ENCODE measurements at places on chromosomes 5 and 9.

DNA sequence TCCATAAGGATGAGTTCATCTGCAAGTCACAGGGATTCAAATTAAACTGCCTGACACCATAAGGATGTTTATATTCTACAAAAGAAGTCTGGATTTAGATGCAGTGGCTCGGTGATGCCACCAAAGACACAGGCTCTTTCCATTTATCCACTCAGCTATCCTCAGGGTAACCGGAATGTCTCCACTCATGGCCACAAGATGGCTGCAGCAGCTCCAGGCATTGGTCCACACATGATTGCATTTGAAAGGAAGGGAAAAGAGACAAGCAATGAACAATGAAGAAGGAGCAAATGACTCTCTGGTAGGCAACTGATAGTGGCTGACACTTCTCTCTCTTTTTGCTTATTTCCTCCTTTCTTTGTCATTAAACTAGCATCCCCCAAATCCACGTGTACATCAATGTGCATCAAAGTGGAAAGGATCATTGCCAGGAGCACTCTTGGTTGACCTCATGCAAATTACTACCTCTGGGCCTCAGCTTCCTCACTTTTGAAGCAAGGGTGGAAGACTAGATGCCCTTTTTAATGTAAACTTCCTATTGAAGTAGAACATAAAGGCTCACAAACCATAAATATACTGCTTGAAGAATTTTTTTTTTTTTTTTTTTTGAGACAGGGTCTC lies 7.2 kb upstream of the SNX30 start:
- DNase-seq = peak; percentile 26

GRCh38 chr9:124795881-124796431 lies 19.0 kb downstream of the OLFML2A start:
- DNase-seq = peak; percentile 65

- DNase-seq = no peak
These were observed 899.9 kb downstream of the TAF11L14 start for GRCh38 chr5:18534119-18534518.

GRCh38 chr9:70868661-70869652 lies 252.5 kb downstream of the TRPM3 start:
- peak; percentile 34 for DNase-seq

DNA sequence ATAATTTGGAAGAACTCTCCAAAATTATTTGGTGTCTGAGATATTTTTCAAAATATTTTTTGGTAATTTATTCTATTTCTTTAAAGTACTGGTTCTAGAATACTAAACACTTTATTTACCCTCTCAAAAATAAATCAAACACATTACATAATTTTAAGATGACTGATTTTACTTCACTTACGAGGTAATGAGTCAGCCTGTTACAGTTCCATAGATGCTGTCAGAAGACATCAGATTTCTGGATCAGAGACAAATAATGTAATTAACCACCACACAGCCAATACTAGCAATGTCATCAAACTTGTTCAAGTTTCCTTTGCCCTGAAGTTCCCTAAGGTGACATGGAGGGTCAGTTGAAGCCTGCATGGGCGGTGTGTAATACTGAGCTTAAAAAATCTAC lies 106.1 kb upstream of the CDH9 start:
- peak; percentile 25 for DNase-seq

- DNase-seq = no peak
These were observed 455.2 kb downstream of the DTWD2 start for GRCh38 chr5:118533156-118533555.

DNA sequence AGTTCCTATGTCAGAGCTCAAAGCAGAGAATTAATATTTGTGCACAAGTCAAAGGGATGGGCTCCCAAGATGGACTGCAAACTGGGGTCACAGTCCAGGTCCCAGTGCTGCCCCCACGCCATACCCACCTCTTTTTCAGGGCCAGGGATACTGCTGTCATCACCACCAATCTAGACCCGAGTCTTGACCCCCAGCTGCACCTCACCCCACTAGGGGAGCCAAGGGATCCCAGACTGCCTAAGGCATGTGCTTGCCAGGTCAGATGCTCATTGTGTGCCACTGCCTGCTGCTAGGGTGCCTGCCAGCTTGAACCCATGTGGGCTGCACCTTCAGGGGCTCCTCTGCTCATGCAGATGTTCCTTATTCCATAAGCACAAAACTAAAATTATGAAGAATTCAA lies 215.6 kb upstream of the NREP start:
- DNase-seq = no peak

GRCh38 chr5:139474890-139475791 lies 4.3 kb downstream of the SMIM33 start:
- peak; percentile 83 for DNase-seq

DNA sequence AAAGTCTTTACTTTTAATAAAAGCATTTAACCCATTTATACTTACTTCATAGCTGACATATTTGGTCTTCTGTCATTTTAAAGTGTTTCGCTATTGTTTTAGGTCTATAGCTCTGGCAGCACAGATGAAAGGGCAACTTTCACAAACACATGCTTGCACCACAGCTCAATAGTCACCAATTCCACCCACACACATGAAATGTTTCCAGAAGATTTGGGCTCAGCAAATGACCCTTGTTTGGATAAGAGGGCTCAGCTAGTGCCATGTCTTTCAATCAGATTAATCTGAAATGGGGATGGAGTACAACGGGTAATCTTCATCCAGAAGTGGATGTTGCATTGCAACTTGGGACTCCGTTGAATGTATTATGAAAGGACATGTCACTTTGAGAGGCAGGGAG lies 176.0 kb downstream of the FGF18 start:
- no peak for DNase-seq

GRCh38 chr5:355379-355935 lies 33.9 kb downstream of the AHRR start:
- no peak for DNase-seq

DNA sequence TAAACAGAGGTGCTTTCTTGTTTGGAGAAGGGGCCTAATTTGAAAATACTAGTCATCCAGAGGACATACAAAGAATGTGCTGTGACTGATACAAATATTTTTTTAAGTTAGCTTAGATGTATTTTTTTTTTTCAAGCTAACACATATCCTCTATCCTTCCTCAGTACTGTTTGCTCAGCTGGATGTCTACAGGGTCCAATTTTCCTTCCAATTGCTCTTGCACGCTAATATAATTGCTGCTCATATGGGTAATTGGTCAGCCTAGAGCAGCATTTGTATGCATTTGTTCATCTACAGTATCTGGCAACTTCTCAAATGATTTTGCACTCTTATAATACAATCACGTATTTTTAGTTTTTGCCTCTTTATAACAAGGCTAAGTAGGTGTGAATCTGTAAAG lies 84.7 kb downstream of the ZDHHC21 start:
- DNase-seq = no peak

DNA sequence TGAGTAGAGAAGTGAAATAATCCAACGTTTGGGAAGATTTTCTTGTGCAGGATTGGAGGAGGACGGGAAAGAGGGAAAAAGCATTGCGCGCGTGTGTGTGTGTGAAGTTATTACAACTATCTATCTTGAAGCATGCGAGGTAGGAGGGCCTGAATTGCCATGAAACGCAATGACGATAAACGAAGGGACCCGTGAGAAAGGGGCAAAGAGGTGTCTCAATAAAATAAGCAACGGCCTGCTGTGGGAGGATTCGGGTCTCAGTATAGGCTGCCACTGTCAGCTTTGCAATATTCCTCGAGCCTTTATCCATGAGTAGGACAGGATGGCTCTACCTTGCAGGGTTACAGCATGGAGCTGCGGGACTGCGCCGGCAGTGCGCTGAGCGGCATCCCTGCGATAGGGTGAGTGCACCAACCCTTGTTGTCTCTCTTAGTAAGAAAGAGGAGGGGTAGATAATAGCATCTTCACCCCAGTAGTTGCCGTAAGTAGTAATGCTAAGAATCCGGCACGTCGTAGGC lies 631 bp upstream of the RCL1 start:
- DNase-seq = no peak

- DNase-seq = no peak
These were observed 292.0 kb upstream of the DMRT1 start for GRCh38 chr9:549455-549997.

- DNase-seq = no peak
These were observed 13.0 kb upstream of the CTNNAL1 start for GRCh38 chr9:109026306-109026705.

DNA sequence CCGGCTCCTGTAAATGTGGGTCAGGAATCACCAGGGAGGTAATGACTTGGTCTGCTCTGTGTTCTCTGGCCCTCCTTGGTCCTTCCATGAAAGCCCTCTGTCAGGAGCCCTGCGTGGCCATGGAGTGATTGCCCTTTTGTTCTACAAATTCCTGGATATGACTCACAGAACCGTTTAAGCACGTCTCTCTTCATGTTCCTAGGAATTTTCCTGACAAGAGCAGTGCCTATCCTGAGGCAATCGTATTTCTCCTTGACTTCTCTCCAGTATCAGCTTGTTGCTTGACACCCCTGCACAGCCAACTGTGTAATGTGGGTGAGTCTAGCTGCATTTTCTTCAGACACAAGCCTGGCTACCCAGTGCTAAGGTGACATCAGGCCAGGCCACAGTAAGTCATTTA lies 274.3 kb upstream of the ZNF462 start:
- DNase-seq = no peak

DNA sequence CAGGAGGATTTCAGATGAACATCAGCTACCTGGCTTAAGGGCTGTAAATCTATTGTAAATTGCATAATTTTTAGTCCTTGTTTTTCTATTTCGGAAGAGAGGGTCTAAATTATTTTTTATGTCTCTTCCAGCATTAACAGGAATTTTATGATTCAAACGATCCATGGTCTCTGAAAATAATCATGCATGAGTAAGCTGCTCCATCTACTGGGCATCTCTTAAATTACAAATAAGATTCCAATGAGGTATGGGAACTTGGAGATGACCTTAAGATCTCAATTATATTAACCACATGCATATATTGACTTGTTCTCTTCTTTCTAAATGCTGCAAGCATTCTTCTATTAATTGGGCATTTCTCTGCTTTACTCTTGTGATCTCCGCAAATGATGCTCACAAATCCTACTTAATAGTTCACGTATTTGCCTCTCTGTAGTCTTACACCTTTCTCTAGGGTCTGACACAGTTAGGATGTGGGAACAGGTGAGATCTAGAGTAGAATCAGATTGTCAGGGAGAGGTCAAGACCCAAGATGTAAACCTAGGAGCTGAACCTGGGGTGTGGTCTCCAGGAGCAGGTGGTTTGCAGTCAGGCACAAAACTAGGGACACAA lies 86.9 kb downstream of the NUDT12 start:
- peak; percentile 77 for DNase-seq

- peak; percentile 63 for DNase-seq
These were observed 70.1 kb downstream of the RETREG1 start for GRCh38 chr5:16546732-16547131.

GRCh38 chr5:53199882-53200281 lies 90.3 kb upstream of the MOCS2 start:
- no peak for DNase-seq

DNA sequence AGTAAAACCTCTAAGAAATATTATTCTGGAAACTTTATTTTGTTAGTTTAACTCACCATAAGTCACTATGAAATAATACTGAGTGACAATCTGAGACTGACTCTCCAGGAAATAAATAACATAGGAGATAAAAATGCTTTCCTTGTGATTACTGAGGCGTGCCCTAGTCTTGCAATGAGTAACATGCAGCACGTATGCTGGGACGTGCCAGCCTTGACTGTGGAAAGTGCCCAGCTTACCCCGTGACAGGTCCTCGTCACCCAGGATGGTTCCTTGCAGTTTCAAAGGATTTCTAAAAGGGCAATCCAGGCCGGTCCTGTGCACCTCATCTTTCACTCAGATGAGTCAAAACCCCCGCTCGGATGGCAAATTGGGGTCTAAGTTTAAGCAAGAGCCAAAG lies 720.8 kb upstream of the ADAMTS16 start:
- no peak for DNase-seq

- no peak for DNase-seq
These were observed 472.1 kb downstream of the DMRT2 start for GRCh38 chr9:1522219-1522767.

DNA sequence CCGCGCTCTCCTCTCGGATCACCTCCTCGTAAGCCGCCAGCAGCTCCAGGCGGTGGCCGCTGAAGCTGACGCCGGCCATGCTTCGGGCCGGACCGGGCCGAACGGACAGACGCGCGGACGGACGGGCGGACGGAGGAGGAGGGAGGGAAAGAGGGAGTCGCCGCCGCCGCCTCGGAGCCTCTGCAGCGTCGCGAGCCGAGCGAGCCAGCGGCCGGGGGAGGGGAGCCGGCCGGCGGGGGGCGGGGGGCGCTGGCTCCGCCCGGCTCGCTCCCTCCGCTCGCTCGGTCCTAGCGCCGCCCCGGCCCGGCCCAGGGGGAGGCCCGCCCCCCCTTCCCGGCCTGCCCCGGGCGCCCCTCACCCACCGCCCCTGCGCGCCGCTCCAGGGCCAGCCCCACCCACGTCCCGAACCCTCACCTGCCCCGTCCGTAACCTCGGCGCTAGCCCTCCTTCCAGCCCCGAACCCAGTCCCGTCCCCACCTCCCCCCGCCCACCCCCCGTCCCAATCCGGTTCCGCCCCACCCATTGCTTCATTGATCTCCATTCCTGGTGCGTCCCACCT lies at the start of gene DBN1:
Gene DBN1 (minus strand): TSS at position 192 of the 559 bp plus-strand sequence. CDS start 113 bp downstream, at position 79.
- peak; percentile 60 for DNase-seq

- no peak for DNase-seq
These were observed 195.0 kb downstream of the KIAA0825 start for GRCh38 chr5:94423411-94423810.

DNA sequence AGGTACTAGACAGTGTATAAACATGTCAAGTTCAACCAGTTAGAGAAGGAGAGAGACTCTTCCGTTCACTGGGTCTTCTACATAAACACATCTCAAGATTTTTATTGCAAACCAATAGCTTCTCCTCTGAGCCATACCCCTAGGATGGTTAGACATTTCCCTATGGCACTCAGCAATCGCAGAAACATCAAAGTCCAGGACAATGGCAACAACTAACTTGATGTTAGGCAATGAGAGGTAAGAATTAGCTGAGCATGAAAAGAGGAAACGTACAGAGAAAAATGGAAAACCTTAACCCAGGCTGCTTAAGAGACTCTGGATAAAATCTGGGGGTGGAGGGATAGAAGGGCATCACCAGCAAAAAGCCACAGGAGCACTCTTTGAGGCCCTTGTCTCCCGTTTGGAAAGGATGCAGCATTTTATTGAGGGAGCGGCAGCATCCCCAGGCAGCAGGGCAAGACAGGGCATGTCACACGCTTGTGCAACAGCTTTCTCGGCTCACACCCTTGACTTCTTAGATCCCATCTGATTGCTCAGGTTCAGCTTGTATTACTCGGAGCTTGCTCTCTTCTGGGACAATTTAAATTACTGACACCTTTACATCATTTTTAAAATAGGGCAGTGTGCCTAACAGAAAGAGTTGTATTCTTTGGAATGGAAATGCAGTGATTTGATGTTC lies 8.6 kb upstream of the PSAT1 start:
- no peak for DNase-seq

- DNase-seq = peak; percentile 59
These were observed 130.4 kb upstream of the BASP1 start for GRCh38 chr5:17087035-17087434.

GRCh38 chr5:122300374-122300773 lies 11.7 kb upstream of the SNCAIP start:
- DNase-seq = no peak

- DNase-seq = no peak
These were observed 12.1 kb downstream of the C9orf50 start for GRCh38 chr9:129608561-129609481.
